ENCODE measurements at places on chromosomes 13 and 19.

DNA sequence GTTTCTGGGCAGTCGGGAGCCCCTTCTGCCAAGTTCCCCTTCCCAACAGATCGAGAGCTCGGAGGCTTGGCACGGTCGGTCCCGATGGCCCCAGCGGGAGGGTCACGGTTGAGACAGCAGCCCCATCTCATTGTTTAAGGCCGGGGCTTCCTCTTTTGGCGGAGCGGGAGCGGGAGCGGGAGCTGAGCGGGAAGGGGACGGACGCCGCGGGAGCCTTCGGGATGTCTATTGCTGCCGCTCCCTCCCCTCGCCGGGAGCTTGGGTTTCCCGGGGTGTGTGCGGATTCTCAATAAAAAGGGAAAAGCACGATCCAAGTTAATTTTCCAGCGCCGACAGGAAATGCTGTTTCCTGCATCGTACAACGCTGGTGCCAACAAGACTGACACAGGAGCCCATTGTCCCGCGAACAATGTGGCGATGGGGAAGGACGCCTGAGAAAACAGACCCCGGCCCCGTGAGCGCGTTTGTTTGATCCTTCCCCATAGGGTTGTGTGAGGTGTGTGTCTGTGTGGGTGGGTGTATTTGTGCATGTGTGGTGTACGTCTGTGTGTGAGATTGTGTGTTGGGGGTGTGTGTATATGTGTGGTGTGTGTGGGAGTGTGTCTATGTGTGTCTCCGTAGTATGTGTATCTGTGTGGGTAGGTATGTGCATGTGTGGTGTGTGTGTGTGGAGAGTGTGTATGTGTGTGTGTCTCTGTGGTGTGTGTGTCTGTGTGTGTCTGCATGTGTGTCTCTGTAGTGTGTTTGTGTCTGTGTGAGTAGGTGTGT lies 36.3 kb upstream of the FLT1 start:
- peak; percentile 83 for DNase-seq
- no peak overlapping the region for H3K27ac ChIP-seq
- peaks cover 6% of the 10 kb centered on the region for H3K4me1 ChIP-seq
- H3K36me3 ChIP-seq = no peaks in the 10 kb centered on the region
- H3K27me3 ChIP-seq = no peaks in the 10 kb centered on the region

GRCh38 chr13:91052876-91053275 lies 294.6 kb upstream of the MIR17HG start:
- no peaks in the 10 kb centered on the region for H3K36me3 ChIP-seq
- peaks cover 3% of the 10 kb centered on the region for H3K27me3 ChIP-seq
- no peak for DNase-seq
- no peak overlapping the region for H3K4me3 ChIP-seq
- H3K27ac ChIP-seq = no peak overlapping the region
- peaks cover 16% of the 10 kb centered on the region for H3K4me1 ChIP-seq

- no peaks in the 10 kb centered on the region for H3K27me3 ChIP-seq
- H3K4me3 ChIP-seq = no peak overlapping the region
- no peak for DNase-seq
- peak overlapping the region; percentile 53 for H3K27ac ChIP-seq
Measured at GRCh38 chr19:28694812-28695211, 518.1 kb downstream of the UQCRFS1 start.

GRCh38 chr13:114173745-114174144 lies 5.3 kb upstream of the CFAP97D2 start:
- H3K36me3 ChIP-seq = no peaks in the 10 kb centered on the region
- no peak overlapping the region for H3K4me3 ChIP-seq
- peaks cover 18% of the 10 kb centered on the region for H3K27me3 ChIP-seq
- no peak overlapping the region for H3K27ac ChIP-seq
- DNase-seq = no peak
- no peaks in the 10 kb centered on the region for H3K4me1 ChIP-seq

DNA sequence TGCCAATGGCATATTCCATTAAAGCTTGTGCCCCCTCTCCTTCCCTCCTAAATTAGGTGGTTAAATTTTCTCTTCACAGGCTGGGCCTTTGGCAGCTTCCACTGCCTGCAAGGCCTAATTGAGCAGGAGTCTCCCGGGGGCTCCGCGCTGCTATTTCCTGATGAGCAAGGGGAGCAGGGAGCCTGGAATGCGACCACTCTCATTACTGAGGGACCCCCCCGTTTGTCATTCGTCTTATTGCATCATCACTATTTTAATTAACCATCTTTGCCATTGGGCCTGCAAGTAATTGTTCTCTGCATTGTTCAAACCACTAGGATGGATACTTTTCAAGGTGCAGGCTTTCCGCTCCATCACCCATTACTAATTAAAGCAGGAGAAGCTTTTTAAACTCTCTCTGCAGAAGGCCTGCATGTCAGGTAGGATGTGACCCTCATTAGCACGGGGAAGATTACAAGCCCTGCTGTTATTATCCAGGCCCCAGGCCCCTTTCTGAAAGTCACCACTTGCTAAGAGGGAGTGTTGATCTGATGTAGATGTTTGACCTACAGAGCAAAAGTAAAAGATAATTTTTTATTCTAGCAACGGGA lies 142.3 kb downstream of the OXGR1 start:
- DNase-seq = no peak
- H3K36me3 ChIP-seq = no peaks in the 10 kb centered on the region
- H3K4me1 ChIP-seq = no peaks in the 10 kb centered on the region
- no peak overlapping the region for H3K27ac ChIP-seq
- peaks cover under 1% of the 10 kb centered on the region for H3K27me3 ChIP-seq
- H3K4me3 ChIP-seq = no peak overlapping the region

- H3K27me3 ChIP-seq = no peaks in the 10 kb centered on the region
- peaks cover 34% of the 10 kb centered on the region for H3K4me1 ChIP-seq
- peaks cover 1% of the 10 kb centered on the region for H3K36me3 ChIP-seq
Measured at GRCh38 chr19:5966215-5966614, 11.7 kb downstream of the RANBP3 start.

DNA sequence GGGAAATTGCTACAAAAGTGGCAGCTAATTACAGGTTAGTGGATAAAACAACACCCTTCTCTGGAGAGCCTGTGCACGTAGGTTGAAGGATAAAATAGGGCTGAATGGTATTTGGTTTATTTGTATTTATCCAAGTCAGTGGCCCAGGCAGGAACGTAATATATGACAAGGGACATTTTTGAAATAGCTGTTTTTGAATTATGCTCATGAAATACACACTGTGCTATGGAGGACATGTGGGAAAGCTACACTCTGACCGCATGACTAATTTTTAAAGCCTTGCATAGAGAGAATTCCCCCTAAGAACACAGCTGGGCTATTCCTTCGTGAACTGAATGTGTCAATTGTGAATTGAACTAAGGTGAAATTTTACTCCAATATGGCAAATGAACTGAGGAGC lies 292.1 kb upstream of the MAB21L1 start:
- H3K27me3 ChIP-seq = no peaks in the 10 kb centered on the region
- H3K4me1 ChIP-seq = peaks cover 55% of the 10 kb centered on the region
- no peak for DNase-seq
- no peaks in the 10 kb centered on the region for H3K36me3 ChIP-seq
- no peak overlapping the region for H3K4me3 ChIP-seq

DNA sequence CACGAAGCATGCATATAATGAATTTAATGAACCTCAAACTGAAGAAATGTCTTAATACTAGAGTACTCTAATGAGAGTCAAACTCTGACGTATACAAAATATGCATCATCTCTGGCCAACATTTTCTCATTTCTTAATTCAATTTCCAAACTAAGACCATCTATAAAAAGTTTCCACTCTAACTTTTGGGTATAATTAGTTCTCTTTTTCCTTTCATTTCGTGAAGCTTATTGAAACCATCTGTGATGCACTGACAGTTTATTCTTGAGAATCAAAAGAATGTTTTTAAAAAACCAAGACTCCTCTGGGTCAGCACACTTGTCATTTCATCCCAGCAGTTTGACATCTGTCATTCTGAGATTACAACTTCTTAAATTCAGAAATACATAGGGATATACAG lies 90.0 kb downstream of the CAB39L start:
- peak overlapping the region; percentile 21 for H3K27ac ChIP-seq
- H3K27me3 ChIP-seq = no peaks in the 10 kb centered on the region
- DNase-seq = no peak
- H3K4me3 ChIP-seq = no peak overlapping the region
- peaks cover 5% of the 10 kb centered on the region for H3K36me3 ChIP-seq

DNA sequence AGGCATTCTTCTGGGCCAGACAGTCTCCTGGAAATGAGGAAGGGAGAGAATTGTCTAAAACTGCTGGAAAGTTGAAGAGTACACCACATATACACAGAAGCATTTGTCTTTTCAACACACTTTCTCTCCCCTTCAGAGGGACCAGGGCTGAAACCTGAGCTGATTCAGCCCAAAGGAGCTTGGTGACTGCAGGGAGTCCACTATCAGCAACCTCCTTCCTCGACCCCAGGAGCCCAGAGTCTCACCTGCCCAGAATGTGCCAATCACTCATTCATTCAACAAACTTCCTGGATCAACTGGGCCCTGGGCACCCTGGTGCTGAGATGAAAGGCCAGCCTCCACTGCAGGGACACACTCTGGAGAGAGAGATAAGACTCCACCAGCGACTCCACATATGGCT lies 128.9 kb upstream of the VSTM2B start:
- no peaks in the 10 kb centered on the region for H3K4me1 ChIP-seq
- DNase-seq = no peak
- no peaks in the 10 kb centered on the region for H3K27me3 ChIP-seq
- H3K36me3 ChIP-seq = no peaks in the 10 kb centered on the region

DNA sequence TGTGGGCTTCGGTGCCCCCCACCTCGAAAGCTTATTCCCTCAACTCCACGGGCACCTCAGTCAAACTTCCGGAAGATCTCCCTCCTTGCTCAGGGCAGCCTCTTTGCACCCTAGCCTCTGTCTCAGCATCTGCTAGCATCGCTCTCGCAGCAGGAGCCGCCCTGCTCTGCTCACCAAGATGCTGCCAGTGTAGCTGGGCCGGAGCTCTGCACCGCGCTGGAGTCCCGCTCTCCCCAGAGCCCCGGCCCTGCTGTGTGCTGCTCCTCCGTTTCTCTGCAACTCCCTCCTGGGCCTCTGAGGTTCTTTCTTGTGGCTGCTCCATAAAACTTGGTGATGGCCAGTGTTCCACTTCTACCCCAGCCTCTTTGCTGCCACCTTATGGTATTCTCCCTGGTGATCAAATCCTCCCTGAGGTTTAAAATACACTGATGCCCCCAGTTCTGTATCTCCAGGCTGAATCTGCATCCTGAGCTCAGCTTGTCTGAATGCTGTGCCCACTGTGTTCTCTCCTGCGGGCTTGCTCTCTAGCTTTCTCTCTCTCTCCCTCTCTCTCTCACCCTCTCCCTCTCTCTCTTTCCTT lies 198.0 kb downstream of the UQCRFS1 start:
- no peak overlapping the region for H3K4me3 ChIP-seq
- no peak for DNase-seq
- H3K4me1 ChIP-seq = no peaks in the 10 kb centered on the region
- H3K27me3 ChIP-seq = peaks cover 21% of the 10 kb centered on the region

GRCh38 chr13:85406269-85406975 lies 392.8 kb downstream of the SLITRK6 start:
- H3K36me3 ChIP-seq = peaks cover 2% of the 10 kb centered on the region
- no peak overlapping the region for H3K27ac ChIP-seq
- DNase-seq = no peak
- H3K4me1 ChIP-seq = peaks cover 10% of the 10 kb centered on the region

GRCh38 chr13:78598116-78598781 lies 5.1 kb downstream of the POU4F1 start:
- H3K4me3 ChIP-seq = no peak overlapping the region
- peaks cover 89% of the 10 kb centered on the region for H3K27me3 ChIP-seq
- no peak overlapping the region for H3K27ac ChIP-seq
- H3K36me3 ChIP-seq = no peaks in the 10 kb centered on the region
- H3K4me1 ChIP-seq = peaks cover 27% of the 10 kb centered on the region
- no peak for DNase-seq

DNA sequence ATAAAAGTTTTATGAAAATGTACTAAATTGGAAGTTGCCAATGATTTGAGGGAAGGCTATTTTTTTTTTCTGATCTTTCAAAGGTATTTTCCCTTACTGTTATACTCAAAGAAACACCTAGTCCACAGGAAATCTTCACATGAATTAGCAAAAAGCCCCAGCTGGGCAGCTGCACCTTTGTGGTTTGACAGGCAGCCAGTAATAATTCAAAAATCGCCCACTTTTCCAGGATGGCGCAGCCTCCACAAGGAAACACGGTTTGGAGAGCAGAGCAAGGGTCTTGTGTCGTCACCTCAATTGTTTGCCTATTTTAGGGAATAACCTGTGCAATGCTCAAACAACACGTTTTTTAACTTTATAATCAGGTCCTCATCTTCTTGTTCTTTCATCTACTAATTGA lies 324.9 kb upstream of the GPC6 start:
- H3K36me3 ChIP-seq = no peaks in the 10 kb centered on the region
- H3K27ac ChIP-seq = no peak overlapping the region
- no peaks in the 10 kb centered on the region for H3K4me1 ChIP-seq
- H3K4me3 ChIP-seq = no peak overlapping the region
- H3K27me3 ChIP-seq = peaks cover 43% of the 10 kb centered on the region

DNA sequence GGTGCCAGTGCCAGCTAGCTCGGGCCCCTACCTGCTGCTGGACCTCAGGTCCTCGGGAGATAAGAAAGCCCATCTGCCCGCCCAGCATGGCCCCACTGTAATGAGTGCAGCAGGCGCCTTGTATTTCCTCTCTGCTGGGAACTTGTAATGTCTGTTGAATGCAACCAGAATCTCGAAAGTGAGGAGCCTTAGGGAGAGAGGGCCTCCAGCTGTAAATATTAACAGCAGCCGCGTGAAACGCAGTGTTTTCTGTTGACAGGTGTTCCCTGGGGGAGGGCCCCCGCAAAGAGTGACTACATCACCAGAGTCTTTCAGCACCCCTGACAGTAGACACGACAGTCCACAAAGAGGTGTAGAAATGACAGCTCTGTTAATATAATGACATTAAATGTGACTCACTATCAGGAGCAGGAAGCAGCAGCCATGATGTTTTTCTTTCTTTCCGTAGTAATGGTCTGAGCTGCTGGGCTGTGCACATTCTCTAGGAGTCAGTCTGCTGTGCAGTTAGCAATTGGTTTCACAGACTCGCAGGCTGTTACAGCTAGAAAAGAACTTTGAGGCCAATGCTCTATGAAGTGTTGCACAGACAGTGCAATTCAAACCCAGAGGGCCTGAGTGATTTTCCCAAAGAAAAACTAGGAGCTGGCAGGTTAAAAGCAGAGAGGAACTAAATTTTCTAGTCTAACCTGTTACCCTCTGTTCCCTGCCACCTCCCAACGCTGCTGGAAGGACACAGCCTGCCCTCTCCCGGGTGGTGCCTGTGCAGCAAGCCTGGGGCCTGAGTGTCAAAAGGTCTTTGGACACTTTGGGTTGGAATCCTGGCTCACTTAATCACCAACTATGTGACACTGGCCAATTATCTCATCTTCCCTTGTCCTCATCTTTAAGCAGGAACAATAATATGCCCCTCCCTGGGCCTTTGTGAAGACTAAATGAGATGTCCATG lies 58.6 kb upstream of the WASF3 start:
- DNase-seq = no peak
- H3K36me3 ChIP-seq = no peaks in the 10 kb centered on the region
- H3K27ac ChIP-seq = no peak overlapping the region
- H3K27me3 ChIP-seq = peaks cover 3% of the 10 kb centered on the region

DNA sequence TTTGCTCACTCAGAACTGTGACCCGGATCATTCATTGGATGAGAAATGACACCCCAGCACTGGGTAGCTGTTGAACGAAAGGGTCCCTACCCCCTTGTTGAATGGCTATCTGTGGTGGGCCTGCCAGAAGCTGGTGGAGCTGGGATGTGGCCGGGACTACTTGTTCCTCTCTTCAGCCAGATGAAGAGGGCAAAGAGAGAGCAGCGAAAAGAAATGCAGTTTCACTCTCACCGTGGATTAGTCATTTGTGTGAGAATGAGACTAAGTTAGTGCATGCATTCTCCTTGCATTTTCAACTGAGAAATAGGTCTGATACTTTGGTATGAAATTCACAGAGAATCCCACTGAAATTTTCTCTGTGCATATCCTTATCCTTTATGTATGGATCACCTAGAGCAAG lies 553.1 kb downstream of the IRS2 start:
- no peak overlapping the region for H3K4me3 ChIP-seq
- H3K27ac ChIP-seq = peak overlapping the region; percentile 10
- DNase-seq = no peak
- H3K27me3 ChIP-seq = no peaks in the 10 kb centered on the region

All from osteocyte (in vitro differentiated cells).